ENCODE measurements at places on chromosomes 11 and 22.

GRCh38 chr22:17085277-17086181 is 729 bp downstream of the IL17RA start:
- DNase-seq = no peak

GRCh38 chr11:10876158-10876557 is 18.3 kb upstream of the ZBED5 start:
- no peak for DNase-seq

DNA sequence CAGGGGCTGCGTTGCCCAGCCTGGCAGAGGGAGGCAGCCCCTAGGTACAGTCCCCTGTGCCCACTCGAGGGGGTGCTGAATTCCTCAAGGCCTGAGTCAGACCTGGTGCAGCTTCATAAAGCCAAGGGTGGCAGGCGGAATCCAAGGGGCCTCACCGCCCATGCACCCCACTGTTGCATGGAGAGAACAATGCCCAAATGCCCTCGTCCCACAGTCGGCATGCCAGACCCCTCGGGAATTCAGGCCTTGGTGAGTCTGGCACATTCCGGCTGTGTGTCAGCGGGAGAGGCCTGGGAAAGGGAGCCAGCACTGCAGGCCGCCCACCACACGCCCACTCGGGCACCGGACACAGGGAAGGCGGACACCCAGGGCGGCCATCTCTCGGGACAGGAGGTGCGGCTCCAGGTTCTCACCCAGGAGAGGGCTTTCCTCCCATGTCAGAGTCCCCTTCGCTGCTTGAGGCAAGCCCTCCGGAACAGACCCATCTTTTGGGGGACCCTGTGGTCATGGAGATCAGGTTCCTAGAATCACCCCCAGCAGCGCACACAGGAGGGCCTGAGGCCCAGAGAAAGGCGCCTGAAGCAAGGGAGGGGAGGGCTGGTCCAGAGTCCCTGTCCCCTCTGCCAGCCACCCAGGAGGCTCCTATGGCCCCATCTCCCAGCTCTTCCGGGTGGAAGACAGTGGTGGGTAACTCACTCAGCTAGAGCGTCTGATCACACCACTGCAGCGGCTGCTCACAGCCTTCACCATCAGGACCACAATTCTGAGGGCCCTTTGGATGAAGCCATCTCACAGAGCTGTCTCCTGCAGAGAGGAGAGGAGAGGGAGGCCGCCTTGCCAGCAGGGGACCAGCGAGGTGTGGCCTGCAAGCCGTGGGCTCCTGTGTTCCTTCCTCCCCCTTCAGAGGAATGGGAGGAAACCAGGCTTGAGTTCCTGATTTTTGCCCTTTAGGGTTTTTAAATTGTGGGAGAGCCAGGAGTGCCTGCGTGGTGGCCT is 31.6 kb upstream of the KCNQ1OT1 start:
- no peak for DNase-seq

- no peak for DNase-seq
Measured at GRCh38 chr11:126502159-126502558, 146.7 kb downstream of the ST3GAL4 start.

DNA sequence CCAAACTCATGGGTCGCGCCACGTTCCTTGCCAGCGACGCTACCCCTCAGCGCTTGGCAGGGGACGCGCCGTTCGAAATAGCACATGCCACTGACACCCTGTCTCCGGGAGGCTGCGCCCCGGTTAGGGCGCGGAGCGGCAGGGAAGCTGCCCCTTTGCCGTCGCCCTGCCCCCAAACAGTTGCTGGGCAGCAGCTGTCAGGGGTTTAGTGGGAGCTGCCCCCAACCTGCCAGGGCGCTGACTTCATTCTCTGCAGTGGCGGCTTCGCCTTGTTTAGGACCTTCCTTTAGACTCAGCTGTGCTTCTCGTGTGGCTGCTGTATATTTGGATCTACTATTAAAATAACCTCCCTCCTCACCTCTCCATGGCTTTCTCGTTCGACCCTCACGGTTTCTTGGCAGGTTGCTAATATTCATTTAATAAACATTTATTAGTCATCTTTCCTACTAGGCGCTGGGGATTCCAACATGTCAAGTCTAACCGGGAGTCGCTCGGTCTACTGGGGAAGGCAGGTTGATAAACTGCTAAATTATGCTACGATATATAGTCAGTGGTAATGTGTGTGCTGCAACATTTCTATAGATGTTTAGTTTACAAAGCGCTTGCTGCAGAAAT is 782 bp downstream of the TMEM109 start:
- no peak for DNase-seq

- DNase-seq = no peak
Measured at GRCh38 chr11:26149585-26149984, 182.3 kb upstream of the ANO3 start.

DNA sequence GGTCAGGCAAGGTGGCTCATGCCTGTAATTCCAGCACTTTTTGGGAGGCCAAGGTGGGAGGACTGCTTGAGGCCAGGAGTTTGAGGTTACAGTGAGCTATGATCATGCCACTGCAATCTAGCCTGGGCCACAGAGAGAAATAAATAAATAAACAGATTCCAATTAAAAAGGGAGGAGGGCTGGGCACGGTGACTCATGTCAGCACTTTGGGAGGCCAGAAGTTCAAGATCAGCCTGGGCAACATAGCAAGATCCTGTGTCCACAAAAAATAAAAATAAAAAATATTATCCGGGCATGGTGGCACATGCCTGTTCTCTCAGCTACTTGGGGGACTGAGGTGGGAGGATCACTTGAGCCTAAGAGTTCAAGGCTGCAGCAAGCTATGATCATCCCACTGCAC is 7.5 kb downstream of the CYB561A3 start:
- DNase-seq = no peak

All from NCI-H2107 (cell line).